ENCODE measurements at places on chromosomes 12 and 14.

GRCh38 chr12:109559200-109559505, 14.2 kb downstream of the MMAB start:
- DNase-seq = no peak

DNA sequence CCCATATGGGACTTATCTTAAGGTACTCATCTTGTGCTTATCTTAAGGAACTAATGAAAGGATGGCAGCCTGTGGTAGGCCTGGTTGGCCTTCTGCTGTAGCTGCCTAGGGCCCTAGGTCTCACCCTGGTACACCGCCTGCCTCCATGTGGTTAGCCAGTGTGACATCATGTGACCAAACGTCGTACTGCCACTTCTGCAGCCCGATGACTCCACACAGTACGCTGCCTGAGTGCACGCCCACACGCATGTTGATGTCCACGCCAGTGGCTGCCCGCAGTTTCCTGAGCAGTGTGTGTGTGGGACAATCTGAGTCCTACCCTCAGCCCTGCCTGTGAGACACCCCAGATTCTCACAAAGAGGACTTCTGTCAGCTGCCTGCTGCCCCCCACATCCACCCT, 5.1 kb downstream of the ADCY4 start:
- DNase-seq = no peak

DNA sequence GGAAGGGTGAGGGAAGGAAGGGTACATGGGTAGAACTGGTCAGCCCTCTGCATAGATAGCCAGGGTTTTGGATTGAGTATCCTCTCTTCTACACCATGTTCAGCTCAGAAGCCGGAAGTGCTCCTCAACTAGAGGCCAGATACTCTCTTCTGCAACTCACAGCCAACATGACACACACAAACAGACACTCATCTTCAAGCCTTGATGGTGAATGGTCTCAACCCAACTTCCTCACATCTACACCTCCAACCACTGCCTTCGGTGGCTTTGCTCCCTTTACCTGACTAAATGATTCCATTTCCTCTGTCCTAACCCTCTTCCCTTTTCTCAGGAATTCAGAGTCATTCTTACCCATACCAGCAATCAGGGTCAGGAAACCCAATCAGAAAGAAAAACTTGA, 7.6 kb upstream of the FKBP11 start:
- DNase-seq = no peak

GRCh38 chr12:116777245-116777644, 39.1 kb downstream of the RNFT2 start:
- no peak for DNase-seq

- DNase-seq = peak; percentile 14
These were observed 218.5 kb downstream of the SLC6A15 start for GRCh38 chr12:84694116-84694515.

DNA sequence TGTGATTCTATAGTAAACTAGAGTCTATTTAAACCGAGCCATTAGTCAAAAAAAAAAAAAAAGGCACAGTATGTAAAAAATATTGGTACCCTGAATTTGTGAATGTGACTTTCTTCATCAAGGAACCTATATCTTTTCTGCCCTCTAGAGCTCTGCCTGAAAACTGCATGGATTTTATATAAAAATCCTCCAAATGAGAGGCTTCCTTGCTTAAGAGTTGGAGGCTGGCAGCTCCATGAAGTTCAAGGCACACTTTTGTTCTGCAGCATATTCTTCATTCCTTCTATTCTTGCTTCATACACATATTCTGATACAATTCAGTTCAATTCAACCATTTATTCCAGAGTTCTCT, 23.1 kb upstream of the NKX2-8 start:
- DNase-seq = no peak

DNA sequence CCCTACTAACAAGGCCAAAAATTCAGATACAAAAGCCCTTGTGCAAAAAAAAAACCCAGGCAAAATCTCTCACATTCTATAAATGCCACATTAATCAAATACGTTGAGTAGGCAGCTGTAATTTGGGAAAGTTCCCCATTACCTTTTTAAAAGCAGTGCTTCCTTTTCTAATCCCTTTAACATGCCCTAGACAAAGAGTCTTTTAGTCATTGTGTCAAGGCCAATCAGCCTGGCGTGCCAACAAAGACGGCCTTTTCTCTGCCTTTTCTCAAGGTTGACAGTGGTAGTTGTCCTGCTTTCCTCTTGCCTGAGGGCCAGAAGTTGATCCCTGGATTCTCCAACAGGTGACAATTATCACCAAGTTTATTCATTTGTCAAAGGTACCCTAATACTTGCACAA, 62.5 kb upstream of the METAP2 start:
- DNase-seq = no peak

GRCh38 chr12:53213348-53213747, 6.3 kb upstream of the ITGB7 start:
- peak; percentile 6 for DNase-seq

- no peak for DNase-seq
These were observed 2.7 kb downstream of the CLEC12A start for GRCh38 chr12:9973949-9974348.

GRCh38 chr12:52371716-52372115, 4.4 kb upstream of the KRT85 start:
- no peak for DNase-seq

- DNase-seq = no peak
These were observed 5.7 kb downstream of the SLC4A8 start for GRCh38 chr12:51430196-51430895.
